Smooth muscle cell of the brain vasculature (primary cell): ENCODE measurements at places on chromosomes 12 and 14.

DNA sequence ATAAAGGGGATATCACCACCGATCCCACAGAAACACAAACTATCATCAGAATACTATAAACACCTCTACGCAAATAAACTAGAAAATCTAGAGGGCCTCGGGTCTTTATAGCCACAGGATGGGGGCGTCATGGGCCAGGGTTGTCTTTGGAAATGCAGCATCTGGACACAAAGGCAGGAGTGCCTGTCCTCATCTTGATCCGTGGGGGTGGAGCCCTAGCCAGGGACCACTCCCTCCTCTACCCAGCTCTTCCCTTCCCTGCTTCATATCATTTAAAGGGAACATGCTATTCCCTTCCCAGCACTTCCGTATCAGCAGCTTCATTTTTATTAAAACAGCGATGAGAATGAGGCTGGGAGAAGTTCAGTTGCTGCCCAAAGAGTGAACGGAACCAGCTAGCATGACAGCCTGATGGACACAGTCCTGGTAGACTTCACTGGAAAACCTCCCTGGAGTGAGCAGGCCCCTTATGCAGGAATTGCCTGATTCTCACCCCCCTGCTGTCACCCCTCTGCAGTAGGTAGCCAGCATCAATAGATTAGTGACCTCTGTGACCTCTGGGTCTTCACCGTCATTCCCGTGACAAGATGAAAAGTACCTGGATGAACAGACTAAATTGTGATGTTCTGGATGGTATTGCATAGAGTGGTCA, 251.4 kb upstream of the RGS6 start:
- no peak for DNase-seq

DNA sequence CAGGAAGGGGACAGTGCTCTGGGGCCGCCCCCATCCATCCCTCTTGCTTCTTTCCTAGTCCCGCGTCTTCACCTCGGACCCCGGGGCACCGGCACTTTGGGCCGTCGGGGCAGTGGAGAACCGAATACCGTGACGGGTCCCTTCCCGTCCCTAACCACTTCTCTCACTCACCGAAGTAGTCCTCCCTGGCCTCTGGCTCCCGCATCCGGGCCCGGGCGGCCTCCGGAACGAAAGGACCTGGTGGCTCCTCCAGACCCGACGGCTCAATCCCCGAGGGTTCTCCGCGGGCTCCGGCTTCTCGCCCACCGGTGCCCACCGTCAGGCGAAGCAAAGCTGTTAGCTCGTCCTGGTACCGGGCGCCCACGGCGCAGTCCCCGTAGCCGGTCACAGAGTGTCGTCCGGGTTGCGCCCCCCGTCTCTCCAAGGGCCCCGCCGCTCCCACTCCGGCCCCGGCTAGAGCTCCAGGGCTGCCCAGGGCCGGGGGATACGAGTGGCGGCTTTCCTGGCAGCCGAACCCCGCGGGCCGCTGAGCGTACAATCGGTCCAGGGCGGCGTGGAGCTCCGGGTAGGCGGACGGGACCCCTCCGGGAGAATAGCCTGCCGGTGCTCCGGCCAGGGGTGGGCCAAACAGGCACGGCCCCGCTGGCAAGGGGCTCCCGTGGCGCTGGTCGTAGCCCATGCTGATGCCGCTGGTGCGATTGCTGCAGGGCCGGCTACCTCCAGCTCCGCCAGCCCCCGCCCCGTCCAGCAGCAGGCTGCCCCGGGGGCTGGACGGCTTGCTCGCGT, 1.1 kb downstream of the AJUBA start:
- DNase-seq: no peak

GRCh38 chr12:53952871-53953734, 1.6 kb upstream of the HOXC12 start:
- no peak for DNase-seq

DNA sequence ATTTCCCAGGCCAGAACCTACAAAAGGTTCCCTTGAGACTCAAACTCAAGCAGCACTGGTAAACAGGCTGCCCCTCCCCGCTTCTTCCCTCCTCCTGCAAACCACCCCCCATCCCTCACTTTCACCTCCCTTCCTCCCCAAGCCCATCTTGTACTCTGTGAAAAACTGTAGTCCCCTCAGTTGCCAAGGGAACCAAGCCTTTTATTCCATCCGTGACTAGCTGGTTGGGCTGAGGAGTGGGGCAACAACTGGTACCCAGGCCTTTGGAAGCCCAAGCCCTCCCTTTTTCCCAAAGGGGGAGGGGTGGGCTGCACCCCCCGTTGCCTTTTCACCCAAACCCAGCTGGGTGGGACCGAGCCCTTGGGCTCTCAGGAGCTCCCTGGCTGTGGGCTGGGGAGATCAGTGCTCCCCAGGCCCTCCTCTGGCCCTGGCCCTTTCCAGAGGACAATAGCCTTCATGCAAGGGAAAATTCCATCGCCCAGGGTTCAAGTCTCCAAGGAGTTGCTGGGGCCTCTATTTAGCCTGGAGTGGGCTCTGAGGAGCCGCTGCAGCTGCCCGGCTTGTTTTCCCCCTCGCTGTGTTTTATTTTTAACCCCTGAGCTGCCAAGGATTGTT, 61.9 kb downstream of the ZFP36L1 start:
- no peak for DNase-seq

DNA sequence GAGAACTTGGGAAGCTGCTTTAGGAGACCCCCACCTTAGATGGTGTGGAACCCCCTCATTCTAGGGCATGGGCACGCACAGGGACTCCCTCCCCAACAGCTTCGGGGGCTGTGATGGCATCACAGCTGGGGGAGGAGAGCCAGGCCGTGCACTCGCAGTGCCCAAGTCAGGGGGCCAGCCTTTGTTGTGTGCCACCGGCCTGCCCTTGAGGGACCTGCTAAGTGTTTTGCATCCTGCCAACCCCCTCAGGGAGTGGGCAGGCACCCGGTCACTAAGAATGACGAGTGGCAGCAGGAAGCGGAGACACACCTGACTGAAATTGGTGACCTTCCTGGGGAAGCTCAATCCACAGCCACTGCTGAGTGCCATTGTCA, 334.9 kb upstream of the SFSWAP start:
- no peak for DNase-seq

DNA sequence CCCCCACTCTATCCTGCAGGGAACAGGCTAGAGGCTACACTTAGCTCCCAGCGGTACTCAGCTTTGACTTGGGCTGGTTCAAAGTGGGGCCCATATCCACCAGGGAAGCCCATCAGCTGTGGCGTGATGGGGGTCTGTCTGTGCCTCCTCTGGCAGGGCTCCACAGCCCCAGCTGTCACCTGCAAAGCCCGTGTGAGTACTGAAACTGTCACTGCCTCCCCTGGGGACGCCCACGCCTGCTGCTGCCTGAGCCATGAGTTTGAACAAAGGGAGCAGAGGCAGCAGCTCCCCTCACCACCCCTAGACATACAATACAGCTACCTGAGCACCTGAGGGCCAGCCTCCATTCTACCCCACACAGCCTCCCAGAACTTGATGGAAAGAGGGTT, 5.0 kb downstream of the REM2 start:
- no peak for DNase-seq

- DNase-seq: no peak
Measured at GRCh38 chr12:43883748-43884147, 47.9 kb downstream of the TMEM117 start.

DNA sequence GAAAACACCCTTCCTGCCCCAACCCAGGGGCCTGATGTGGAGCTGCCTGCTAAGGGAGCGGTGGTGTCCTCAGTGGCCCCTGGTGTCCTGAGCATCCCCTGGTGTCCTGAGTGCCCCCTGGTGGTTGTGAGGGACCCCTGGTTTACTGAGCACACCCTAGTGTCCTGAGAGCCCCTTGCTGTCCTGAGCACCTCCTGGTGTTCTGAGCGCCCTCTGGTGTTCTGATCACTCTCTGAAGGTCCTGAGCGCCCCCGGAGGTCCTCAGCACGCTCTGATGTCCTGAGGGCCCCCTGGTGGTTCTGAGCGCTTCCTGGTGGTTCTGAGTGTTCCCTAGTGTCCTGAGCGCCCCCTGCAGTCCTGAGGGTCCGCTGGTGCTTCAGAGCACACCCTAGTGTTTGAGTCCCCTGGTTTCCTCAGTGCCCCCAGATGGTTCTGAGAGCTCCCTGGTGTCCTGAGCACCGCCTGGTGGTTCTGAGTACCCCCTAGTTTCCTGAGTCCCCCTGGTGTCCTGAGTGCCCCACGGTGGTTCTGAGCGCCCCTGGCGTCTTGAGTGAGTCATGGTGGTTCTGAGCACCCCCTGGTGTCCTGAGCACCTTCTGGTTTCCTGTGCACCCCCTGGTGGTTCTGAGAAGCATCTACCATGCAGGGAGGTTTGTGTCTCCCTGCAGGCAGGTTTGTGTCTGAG, 1004.2 kb downstream of the TMEM121 start:
- no peak for DNase-seq

- peak; percentile 51 for DNase-seq
Measured at GRCh38 chr12:70543444-70543843, 93.8 kb downstream of the PTPRB start.

GRCh38 chr14:25521616-25522015, 471.7 kb upstream of the STXBP6 start:
- DNase-seq: no peak

GRCh38 chr12:77760271-77761025, 70.2 kb upstream of the NAV3 start:
- no peak for DNase-seq

DNA sequence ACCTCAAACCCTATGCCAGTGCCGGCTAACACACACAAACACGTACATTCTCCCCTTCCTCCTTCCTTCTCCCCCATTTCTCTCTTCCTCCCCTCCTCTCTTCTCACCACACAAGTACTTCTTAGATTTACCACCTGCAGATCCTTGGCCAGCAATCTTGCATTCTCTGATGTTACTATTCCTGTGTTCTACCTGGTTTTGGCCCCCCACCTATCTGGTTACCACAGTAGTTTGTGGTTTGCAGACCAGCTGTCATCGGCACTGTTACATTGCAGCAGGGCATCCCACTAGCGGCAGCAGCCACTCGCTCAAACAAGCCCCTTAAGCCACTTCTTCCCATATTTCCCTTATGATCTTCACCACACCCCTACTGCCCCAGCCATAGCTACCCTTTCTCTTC, 3.9 kb downstream of the ABHD4 start:
- no peak for DNase-seq

DNA sequence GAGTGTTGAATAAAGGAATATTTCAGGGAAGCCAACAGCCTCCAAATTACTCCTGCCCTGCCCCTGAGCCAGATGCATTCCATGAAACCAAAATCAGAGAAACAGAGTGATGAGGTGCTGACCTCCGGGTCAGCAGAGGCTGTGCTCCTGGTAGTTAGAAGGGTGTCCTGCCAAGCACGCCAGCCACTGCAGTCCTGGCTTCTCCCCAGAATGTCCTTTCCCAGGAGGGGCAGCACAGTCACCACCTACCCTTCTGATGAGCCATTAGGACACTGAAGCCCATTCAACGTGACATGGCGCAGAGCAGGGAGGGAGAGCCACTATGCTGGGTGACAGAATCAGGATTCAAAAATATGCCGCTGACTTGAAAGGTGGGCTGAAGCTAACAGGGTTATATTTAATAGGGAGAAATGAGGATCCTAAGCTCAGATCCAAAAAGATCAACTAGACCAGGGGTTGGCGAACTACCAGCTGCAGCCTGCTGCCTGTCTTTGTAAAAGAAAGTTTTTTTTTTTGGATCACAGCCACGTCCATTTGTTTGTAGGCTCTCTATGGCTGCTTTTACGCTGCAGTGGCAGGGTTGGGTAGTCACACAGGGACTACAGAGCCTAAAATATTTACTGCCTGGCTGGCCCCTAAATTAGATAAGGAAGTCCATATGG, 34.5 kb upstream of the PLEK2 start:
- DNase-seq: no peak

- DNase-seq: no peak
Measured at GRCh38 chr12:120710805-120711296, 593 bp downstream of the UNC119B start.

DNA sequence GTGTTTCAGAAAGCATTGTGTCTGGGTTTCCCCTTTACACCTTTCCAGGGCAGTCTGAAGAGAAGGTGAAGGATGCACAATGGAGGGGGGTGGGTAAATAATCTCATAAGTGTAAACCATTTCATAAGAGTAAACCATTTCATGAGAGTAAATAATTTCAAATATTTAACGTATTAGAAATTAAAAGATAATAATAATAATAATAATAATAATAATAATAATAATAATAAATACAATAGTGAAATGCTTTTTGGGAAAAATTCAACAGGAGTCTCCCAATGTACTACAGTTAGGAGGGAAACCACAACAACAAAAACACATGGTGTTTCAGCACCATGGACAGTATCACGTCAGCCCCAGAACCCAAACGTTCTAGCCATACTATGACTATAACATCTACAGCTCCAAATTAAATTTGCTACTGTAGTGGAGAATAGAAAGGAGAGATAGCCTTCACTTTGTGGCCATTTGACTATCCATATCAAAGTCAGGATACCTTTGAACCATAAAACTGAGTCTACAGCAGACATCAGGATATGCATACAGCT, 691.8 kb downstream of the BCL11B start:
- DNase-seq: no peak

DNA sequence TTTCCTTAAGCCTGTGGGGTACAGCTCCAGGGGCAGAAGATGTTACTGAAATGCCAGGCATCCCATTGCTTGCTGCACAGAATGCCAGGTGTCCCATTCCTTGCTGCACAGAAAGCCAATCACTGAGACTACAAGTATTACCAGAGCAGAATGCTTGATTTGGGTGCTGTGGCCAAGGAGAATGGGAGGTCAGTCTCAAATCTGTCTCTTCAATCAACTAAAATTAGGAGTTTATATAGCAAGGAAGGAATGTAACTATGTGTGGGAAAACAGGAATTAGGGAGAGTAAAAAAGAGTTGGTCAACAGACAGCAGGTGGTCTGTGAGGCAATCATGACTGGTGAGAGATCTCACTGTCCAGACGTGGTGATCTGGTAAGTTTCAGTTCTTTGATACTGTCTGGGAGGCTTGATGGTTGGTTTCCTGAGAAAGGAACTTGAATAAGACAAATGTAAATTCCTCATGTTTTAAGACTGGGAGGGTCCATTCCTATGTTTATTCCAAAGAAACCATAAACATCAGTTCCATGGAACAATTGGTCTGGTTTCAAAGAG, 31.2 kb upstream of the VASH1 start:
- no peak for DNase-seq

DNA sequence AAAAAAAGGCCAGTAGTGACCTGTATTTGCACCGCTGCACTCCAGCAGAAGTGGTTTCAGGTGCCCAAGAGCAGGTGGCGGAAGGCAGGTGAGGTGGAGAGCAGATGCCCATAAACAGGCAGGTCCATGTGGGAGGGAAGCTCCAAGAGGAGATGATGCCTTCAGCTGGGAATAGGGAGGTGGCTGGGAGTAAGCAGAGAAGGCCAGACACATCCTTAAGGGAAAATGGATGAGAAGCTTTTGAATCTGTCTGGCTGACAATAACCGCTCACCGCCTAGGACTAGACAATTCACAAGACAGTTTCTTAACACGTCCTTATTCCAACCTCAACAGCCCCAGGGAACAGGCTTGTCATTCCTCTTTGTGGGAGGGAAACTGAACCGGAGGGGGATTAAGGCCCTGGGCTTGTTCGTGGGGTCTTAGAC, 43.9 kb upstream of the PLEKHG6 start:
- no peak for DNase-seq

- peak; percentile 92 for DNase-seq
Measured at GRCh38 chr12:6182279-6182898, 17.8 kb upstream of the CD9 start.

DNA sequence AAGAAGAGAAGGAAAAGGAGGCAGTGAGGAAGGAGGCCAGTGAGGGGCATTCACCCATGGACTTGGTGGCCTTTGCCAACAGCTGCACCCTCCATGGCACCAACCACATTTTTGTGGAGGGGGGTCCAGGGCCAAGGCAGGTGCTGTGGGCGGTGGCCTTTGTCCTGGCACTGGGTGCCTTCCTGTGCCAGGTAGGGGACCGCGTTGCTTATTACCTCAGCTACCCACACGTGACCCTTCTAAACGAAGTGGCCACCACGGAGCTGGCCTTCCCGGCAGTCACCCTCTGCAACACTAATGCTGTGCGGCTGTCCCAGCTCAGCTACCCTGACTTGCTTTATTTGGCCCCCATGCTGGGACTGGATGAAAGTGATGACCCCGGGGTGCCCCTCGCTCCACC, 11.4 kb upstream of the SMARCD1 start:
- no peak for DNase-seq
